ENCODE measurements at places on chromosomes 6 and 20.
A peak's percentile ranks its signal among the peaks of the same experiment; 100 is the strongest.

GRCh38 chr20:21019814-21020658 is 86.1 kb downstream of the LINC00237 start:
- no peak for DNase-seq

GRCh38 chr20:5510446-5510845 is 193.7 kb upstream of the PROKR2 start:
- no peak for DNase-seq

- DNase-seq = no peak
Measured at GRCh38 chr6:17021539-17021889, 80.3 kb upstream of the STMND1 start.

DNA sequence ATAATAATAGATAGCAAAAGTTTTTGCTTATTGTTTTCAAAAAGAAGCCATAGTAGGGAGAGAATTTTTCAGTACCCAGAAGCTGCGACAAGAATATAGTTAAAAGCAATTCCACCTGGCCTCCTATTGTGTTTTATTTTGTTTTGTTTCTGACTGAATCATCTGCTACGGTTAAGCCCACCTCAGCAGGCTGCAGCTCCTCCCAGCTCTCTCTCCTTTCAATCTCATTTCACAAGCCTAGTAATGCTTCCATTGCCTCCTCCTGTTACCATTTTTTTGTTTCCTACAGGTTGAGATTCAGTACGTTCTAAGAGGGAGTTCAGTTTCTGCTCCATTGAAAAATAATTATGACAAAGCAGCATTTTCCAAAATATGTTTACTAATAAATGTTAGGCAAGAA is 77.9 kb downstream of the PCSK2 start:
- no peak for DNase-seq

DNA sequence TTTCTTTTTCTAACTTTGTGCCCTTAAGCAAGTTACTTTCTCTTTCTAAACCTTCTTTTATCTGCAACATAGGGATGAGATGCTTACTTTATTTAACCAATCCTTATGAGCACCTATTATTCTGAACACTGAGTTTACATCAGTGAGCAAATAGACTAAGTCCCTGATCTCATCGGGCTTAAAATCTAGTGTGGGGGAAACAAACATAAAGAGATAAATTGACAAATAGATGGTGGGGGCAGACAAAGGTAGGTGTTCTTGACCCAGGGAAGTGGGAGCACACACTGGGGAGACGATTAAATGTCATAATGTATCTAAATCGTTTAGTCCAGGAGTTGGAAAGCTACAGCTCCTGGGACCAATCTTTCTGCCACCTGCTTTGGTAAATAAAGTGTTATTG is 129.6 kb downstream of the TFAP2C start:
- no peak for DNase-seq

DNA sequence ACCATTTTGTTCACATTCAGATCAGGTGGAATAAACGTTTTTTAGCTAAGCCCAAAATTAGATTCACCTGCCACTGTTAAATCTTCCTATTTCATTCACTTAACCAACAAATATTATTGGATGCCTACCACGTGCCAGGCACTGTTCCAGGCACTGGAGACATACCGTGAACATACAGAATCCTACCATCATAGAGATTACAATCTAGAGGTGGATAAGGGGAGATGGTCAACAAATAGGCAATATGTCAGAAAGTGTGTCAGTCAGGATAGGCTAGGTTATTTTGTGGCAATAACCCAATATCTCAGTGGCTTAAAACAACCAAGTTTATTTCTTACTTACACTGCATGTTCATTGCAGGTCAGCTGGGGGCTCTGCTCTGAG is 58.7 kb upstream of the REV3L start:
- no peak for DNase-seq

GRCh38 chr6:150894935-150895552 is 29.5 kb downstream of the MTHFD1L start:
- DNase-seq = peak; percentile 42

GRCh38 chr20:46550461-46550860 is at the start of gene OCSTAMP:
Gene OCSTAMP, minus strand, starts transcription at chr20:46550654. Its CDS starts 94 bp downstream, at chr20:46550560.
- no peak for DNase-seq

- DNase-seq = no peak
Measured at GRCh38 chr6:7087491-7087979, 20.2 kb upstream of the RREB1 start.

DNA sequence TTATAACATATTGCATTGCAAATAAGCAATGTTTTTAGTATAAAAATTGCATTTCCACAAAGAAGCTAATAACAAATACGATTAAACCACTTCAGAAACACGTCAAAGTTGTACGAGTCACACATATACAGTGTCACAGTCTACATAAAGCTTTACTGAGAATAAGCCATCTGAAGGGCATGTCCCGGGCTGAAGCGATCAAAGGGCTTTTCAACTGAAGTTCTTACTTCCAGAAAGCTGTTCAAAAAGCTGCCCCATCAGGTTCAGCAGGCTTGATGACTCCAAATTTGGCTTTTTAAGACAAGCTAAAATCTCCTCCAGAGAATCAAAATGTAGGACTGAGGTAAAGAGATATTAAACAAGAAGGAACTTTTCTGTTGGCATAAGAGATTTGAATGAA is 37.5 kb upstream of the HAO1 start:
- no peak for DNase-seq

GRCh38 chr20:50456452-50457324 is 53.5 kb upstream of the PTPN1 start:
- DNase-seq = no peak

DNA sequence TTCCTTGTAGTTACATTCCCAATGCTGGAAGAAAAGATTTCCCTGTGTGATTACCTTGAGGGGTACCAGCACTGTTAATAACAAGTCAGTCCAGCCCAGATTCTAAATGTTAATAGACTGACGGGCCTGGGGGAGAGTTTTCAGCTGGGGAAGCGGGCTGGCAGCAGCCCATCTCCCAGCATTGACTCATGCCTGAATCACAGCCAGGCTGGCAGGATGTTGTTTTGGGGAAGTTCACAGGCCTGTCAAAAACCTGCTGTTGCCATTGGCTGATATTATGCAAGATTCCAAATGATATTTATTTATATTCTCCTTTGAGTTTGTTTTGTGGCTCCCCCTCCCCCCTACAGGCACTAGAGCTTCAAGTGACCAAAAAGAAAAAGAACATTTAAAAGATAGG is 213.9 kb upstream of the CNR1 start:
- DNase-seq = no peak

DNA sequence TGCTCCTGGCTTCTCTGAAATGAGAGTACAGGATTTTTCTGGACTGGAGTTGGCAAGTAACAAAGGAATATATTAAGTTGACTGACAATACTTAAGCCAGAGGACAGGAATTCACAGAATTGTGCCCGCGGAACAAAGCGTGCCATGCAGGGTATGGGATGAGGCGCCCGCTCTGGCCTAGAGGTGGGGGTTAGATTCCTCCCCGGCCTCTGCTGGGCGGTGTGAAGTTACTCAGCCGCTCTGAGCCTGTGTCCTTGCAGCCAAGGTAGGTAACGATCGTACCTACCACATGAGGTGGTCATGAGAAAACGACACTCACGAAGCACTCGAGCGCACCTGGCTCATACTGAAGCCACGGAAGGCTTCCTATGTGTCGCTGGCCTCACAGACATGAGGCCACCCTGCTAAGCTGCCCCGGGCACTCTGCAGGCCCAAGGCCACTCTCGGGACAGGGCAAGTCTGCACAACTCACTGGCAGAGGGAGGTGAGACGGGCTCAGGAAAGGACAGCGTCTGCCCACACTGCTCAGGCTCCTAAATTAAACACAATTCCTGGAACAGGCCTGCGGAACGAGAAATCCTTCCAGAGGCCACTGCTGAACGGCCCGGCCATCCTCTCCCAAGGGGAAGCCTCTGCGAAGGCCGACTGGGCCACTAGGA is 70.8 kb downstream of the PSMG4 start:
- no peak for DNase-seq

- DNase-seq = no peak
Measured at GRCh38 chr20:9367746-9368145, 146.6 kb upstream of the LAMP5 start.

DNA sequence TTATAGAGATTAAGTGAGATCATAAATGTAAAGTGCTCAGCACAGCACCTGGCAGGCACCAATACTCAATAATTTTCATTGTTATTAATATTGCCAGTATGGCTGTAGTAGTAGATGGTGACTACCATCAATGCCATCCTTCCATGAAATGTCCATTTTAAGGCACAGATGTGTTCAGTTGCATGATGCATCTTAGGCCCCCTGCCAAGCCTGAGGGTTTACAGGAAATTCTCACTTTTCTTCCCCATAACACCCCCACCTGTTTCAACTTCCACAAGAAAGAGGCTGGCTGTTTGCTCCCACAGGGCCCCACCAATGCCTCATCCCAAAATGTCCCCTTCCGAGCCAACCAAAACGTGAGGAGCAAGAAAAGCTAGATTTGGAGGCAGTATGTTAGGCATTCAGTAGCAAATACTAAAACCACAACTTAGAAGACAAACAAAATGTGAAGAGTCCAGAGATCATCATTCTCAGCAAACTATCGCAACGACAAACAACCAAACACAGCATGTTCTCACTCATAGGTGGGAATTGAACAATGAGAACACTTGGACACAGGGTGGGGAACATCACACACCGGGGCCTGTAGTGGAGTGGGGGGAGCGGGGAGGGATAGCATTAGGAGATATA is 110.6 kb upstream of the NHSL1 start:
- DNase-seq = no peak

DNA sequence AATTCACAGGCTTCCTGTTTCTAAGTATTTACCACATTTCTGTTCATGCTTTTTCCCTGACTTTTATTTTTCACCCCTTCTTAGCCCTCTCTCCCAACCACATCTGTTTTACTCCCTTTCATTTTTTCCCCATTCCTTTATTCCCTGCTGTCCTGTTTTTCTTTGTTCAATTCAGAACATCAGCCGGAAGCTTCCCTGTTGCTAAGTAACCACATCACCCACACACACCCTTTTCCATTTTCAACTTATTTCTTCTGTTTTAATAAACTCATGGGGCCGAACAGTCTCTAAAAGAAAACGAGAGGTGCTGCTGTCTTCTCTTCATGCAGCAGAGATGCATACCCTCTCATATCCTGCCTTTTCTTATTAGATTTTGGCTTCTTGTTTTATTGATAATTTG is 53.5 kb upstream of the CEP85L start:
- no peak for DNase-seq

- DNase-seq = no peak
Measured at GRCh38 chr20:1920252-1920651, 25.0 kb downstream of the SIRPA start.

DNA sequence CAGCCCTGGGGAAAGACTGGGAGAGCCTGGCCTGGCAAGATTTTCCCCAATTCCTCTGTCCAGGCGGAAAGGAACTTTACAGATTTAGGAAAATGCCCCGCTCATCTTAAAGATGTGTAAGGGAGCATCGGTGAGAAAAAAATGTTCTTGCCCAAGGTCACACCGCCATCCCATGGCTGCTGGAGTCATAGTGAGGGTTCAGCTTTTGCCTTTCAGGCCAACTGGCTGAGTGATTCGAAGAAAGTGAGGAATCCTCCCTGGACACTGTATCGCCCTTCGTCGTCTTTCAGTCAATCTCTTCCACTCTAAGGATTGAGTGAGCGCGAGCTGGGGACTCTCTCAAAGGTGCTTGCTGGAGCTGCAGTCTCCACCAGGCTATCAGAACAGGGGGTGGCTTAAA is 1.4 kb downstream of the WFDC2 start:
- DNase-seq = no peak

DNA sequence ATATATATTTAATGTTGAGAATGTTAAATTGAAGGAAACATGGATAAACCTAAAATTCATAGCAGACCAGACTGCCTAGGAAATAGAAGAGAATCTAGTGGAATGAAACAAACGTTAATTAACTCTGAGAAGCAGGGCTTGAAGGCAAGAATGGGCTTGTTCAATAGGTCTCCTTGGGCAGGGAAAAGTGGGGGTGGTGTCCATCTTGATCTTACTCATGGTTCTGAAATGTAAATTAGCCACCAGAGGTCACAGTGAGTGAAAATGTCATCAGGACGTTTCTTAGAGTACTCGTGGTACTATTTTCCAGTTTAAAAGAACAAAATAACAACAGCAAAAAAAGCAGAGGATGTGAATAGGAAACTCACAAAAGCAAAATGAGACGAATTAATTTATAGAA is 66.8 kb upstream of the BTBD3 start:
- no peak for DNase-seq

DNA sequence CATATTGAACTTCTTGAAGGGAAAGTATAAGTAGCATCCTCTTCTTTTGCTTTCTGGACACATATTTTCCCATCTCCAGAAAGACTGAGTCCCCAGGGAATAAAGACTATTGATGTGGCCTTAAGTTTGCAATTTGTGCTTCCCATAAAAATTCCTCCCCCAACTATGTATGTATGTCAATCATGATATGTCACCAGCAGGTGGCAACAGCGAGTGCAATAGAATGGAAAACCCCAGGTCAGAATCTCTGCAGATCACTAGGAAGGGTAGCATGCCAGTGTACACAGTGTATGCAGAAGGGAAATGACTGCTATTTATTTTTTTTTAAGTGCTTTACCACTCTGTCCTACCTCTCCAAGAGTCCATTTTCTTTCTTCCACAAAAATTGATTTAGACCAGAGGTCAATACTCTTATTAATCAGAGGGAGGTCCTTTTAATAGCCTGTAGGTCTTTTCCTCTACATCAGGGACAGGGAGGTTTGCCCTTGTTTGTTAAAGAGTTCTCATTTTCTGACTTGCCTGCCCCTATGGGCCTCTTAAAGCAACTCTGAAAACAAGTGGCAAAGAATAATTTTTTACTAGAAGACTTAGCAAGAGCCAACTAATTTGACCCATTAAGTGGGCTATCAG is 61.4 kb downstream of the BMP2 start:
- peak; percentile 43 for DNase-seq

DNA sequence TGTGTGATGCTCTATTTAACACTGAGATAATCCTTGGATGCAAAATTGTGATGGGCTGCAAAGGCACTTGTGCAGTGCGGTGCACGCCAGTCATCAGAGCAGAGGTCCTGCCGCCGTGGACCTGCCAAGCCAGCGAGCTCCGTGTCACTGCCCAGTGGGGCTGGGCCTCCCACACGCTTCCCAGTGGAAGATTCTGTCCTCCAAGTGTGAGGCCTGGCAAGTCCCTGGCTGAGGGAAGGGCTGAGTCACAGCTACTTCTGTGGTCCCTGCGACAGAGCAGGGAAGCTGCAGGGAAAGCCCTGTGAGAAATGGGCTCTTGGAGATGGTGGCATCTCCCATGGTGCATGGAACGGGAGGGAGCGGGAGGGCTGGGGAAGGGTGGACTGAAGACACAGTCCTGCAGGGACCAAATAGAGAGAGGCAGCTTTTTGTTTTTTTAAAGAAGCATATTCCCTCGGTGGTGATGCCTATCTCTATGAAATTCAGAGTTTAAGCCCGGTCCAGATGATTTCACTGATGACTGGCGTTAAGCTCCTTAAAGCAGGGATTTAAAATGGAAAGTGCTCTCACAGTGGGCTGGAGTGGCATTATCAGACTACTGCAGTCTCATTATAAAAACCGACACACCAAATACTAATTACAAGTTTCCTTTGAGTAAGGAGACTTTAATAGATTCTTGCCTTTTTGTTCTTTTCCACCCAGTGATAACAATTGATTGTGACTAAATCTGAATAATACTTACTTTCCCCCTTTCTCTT is 413.7 kb downstream of the QKI start:
- no peak for DNase-seq

GRCh38 chr20:18684775-18685174 is 96.9 kb downstream of the DTD1 start:
- DNase-seq = no peak

Data from DMS153 (cell line).